ENCODE measurements at places on chromosomes 3 and 15.

- no peak for DNase-seq
- H3K27ac ChIP-seq, result no peak overlapping the region
- H3K36me3 ChIP-seq, result no peaks in the 10 kb centered on the region
- H3K4me1 ChIP-seq, result no peaks in the 10 kb centered on the region
Measured at GRCh38 chr15:65212097-65212496, 824 bp upstream of the CILP start.

DNA sequence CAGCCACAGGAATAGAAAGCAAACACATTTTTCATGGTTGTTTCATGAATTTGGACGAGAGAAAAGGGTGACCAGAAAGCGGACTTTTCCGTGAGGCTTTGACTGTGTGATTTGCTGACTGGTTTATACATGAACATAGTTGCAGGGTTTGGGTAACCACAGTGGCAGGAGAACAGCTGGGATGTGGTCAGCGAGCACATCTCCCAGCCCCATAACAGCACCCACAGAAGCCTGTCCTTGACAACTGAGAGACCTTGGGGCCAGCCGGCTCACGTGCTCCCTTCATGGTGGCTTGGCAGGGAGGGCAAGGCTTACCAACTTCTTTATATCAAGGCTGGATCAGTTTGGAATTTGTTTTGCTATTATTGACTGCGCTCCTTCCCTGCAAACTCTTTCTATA lies 13.2 kb upstream of the RGMA start:
- no peaks in the 10 kb centered on the region for H3K4me1 ChIP-seq
- H3K4me3 ChIP-seq, result no peak overlapping the region
- no peaks in the 10 kb centered on the region for H3K27me3 ChIP-seq
- H3K27ac ChIP-seq, result no peak overlapping the region
- H3K36me3 ChIP-seq, result no peaks in the 10 kb centered on the region

DNA sequence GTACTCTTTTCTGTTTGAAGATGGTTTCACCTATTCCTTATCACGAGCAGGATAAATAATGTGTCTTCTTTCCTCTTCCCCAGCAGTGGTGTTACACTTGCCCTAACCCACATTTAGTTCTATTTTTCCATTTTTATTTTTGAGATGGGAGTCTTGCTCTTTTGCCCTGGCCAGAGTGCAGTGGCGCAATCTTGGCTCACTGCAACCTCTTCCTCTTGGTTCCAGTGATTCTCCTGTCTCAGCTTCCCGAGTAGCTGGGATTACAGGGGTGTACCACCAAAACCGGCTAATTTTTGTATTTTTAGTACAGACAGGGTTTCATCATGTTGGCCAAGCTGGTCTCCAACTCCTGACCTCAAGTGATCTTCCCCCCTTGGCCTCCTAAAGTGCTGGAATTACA lies 372.4 kb downstream of the FOXP1 start:
- no peaks in the 10 kb centered on the region for H3K27me3 ChIP-seq
- no peak overlapping the region for H3K4me3 ChIP-seq
- H3K36me3 ChIP-seq, result no peaks in the 10 kb centered on the region

DNA sequence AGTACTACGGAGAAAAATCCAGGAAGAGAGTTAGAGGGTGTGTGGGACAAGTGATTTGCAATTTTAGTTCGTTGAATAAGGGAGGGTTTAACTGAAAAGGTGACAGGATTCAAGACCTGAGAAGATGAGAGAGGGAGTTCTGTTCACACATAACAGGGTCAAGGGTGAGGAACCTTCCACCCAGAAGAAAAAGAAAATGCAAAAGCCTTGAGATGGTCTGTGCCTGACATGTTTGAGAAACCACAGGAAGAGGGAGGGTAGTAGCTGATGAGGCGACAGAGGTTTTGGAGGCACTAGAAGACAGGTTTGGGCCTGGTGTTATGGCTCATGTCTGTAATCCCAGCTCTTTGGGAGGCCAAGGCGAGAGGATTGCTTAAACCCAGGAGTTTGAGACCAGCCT lies 591 bp upstream of the SLC25A20 start:
- peak; percentile 42 for DNase-seq
- no peaks in the 10 kb centered on the region for H3K27me3 ChIP-seq
- H3K27ac ChIP-seq, result peak overlapping the region; percentile 85
- H3K4me1 ChIP-seq, result peaks cover 18% of the 10 kb centered on the region
- peak overlapping the region; percentile 31 for H3K4me3 ChIP-seq
- H3K36me3 ChIP-seq, result no peaks in the 10 kb centered on the region

DNA sequence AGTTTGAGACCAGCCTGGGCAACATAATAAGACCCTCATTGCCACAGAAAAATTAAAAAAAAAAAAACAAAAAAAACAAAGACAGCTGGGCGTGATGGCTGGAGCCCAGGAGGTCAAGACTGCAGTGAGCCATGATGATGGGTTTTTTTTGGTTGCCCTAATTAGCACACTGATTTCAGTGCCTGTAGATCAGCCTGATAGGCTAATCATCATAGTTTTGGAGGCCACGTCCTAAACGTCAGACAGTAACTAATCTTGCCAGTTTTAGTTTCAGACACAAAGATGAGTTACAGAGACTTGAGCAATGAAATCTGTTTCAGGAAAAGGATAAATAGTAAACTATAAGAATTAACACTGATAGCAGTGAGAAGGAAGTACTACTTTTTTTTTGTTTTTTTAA lies 55.4 kb downstream of the LRCH3 start:
- H3K4me1 ChIP-seq, result peaks cover 8% of the 10 kb centered on the region
- no peak overlapping the region for H3K4me3 ChIP-seq
- H3K36me3 ChIP-seq, result no peaks in the 10 kb centered on the region
- H3K27me3 ChIP-seq, result no peaks in the 10 kb centered on the region

DNA sequence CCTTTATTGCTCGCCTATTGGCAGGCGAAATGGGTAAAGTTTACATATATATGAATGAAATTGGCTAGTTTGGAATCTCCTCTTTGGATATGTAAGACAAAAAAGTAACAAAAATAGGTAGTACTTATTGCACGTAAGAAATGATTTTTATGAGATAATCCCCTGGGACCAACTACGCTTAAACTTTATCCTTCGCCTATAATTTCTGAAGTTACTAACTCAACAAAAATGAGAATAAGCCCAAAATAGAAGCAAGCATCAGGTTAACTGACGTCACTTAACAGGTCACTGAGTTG lies 438 bp upstream of the SLC49A4 start:
- H3K36me3 ChIP-seq, result no peaks in the 10 kb centered on the region
- no peaks in the 10 kb centered on the region for H3K27me3 ChIP-seq
- peak overlapping the region; percentile 92 for H3K27ac ChIP-seq
- no peak for DNase-seq

DNA sequence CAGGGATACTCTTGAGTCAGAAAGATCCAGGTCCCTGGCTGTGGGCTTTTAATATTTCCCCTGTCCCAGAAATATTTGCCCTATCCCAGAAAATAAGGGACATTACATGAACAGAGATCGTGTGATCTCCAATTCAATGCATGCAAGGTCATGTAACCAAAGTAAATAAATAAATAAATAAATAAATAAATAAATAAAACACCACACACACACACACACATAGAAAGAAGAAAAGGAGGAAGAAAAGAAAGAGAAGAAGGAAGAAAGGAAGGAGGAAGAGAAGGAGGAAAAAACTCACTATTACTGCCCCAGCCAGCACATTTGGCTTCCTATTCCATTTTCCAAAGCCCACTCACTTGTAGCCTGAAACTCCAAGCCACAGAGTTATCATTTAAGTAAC lies 117.9 kb upstream of the CFAP20DC start:
- H3K27me3 ChIP-seq, result no peaks in the 10 kb centered on the region
- H3K36me3 ChIP-seq, result no peaks in the 10 kb centered on the region
- H3K4me1 ChIP-seq, result no peaks in the 10 kb centered on the region
- no peak for DNase-seq
- no peak overlapping the region for H3K27ac ChIP-seq

- H3K27ac ChIP-seq, result no peak overlapping the region
- H3K4me1 ChIP-seq, result no peaks in the 10 kb centered on the region
Measured at GRCh38 chr15:82768414-82769054, 37.3 kb downstream of the FSD2 start.

GRCh38 chr3:39109086-39109485 lies 1.6 kb downstream of the TTC21A start:
- H3K4me3 ChIP-seq, result no peak overlapping the region
- peaks cover 29% of the 10 kb centered on the region for H3K4me1 ChIP-seq

DNA sequence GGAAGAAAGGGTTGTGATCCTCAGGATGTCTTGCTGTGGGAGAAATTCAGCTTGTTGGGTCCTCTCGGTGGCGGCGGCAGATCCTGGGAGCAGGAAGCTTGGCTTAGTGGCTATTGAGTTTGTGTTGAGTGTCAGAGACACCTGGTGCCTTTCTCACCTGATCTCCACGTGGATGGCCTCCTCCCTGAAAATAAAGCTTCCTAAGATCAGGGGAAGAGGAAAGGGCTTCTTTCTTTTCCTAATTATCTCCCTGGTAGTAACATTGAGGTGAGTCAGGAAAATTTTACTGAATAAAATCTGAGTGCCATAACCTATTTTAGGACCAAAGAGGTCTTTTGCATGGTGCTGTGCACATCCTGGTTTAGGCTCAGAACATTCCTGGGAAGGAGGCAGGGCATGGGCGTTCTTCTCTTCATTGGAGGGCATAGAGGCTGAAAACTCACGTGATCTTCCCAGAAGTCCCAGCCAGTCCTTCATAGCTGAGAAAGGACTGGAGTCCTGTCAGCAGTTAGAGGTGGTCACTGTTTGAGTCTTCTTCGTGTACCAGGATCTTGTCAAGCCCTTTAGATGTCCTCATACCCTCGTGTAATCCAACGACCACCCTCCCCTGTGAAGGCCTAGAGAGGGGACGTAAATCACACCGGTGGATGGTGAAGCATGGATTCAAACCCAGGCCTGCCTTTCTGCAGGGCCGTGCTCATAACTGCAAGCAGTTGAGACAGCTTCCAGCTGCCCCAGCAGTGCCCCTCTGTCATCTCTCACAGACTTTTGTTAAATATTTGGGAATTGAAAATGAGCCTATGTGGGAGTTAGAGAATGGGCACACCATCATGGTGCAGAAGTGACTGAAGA lies 1.1 kb downstream of the CMTM8 start:
- no peaks in the 10 kb centered on the region for H3K36me3 ChIP-seq
- H3K27ac ChIP-seq, result no peak overlapping the region
- H3K27me3 ChIP-seq, result peaks cover 5% of the 10 kb centered on the region
- DNase-seq, result peak; percentile 7
- H3K4me1 ChIP-seq, result peaks cover 8% of the 10 kb centered on the region

DNA sequence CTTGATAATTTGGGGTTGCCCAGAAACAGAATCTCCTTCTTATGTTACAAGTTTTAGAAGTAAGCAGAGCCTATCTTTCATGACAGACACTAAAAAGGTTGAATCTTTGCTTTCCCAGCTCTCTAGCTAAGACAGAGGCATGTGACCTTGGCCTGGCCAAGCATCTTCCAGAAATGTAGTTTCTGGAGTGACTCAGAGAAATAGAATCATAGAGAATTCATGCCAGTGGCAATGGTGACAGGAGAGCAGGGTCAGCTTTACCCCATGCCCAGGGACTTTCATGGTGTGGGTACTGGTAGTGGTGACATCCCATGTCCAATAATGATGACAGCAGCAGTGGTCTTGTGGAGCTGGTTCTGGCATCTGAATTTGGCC lies 4.0 kb upstream of the PARP6 start:
- no peaks in the 10 kb centered on the region for H3K36me3 ChIP-seq
- 0 out of 2 replicates have a peak, but pooled peaks cover 8% of the 10 kb centered on the region for H3K4me1 ChIP-seq
- no peaks in the 10 kb centered on the region for H3K27me3 ChIP-seq
- DNase-seq, result no peak
- H3K27ac ChIP-seq, result no peak overlapping the region
- no peak overlapping the region for H3K4me3 ChIP-seq

DNA sequence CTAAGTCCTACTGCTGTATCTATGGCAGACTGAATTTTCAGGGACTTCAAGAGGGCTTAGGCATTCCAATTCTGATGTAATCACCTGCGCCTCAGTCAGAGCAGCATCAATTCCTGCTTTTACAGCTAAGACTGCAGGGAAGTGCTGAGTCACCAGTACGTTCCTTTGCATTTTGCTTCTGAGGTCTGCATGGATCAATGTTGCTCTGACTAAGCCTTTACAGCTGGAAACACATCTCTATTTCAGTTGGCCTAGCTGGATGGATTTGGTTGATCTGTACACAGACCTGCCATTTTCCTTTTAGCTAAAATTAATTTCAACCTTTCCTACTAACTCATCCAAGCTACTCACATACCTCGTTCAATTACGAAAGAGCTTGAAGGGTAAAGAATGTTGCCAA lies 51.3 kb downstream of the ETV5 start:
- no peak overlapping the region for H3K27ac ChIP-seq
- H3K4me3 ChIP-seq, result no peak overlapping the region
- H3K36me3 ChIP-seq, result no peaks in the 10 kb centered on the region
- DNase-seq, result no peak

DNA sequence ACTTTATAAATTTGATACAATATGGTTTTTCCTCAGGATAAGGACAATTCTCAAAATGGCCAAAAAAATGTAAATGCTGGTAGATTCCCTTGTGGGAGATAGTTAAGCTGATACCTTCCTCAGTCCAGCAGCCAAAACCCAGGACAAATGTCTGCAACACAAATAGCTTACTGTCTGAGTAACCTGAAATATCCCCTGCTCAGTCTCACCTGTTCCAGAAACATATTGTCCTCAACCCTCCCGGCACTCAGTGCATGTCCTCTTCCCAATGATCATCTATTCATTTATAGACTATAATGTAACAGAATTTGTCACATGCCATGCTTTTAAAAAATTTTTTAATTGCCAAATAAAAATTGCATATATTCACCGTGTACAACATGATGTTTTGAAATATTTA lies 12.2 kb downstream of the RBSN start:
- peaks cover 4% of the 10 kb centered on the region for H3K36me3 ChIP-seq
- DNase-seq, result no peak
- no peaks in the 10 kb centered on the region for H3K27me3 ChIP-seq
- H3K4me1 ChIP-seq, result no peaks in the 10 kb centered on the region

DNA sequence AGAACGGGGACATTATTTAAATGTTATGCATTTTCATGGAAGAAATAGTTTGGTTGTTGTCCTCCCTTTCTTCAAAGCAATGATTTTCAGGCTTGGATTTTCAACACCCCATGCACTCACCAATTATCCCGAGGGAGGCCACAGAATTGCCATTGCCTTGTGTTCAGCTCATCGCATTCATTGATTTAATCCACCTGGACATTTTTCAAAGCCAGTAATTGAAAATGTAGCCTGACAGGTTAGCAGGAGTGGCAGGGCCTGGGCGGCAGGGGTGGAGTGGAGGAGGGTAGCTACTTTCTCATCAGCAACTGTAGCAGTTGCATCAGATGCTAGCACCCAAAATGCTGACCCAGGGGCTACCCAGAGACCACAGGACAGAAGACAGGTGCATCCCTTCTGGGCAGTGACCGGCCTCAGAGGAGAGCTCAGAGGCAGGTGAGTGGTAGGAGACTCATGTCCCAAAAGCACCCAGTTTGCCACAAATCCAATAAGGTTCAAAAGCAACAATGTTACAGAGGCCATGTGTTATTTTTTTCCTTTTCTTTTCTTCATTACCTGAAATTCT lies 242.4 kb downstream of the CD47 start:
- DNase-seq, result peak; percentile 90
- peak overlapping the region; percentile 80 for H3K27ac ChIP-seq
- H3K4me3 ChIP-seq, result peak overlapping the region; percentile 2
- no peaks in the 10 kb centered on the region for H3K36me3 ChIP-seq
- peaks cover 24% of the 10 kb centered on the region for H3K4me1 ChIP-seq
